ENCODE measurements at places on chromosomes 7 and 10.
A peak's percentile ranks its signal among the peaks of the same experiment; 100 is the strongest.

- no peak for DNase-seq
Observed at GRCh38 chr10:61135276-61135721, 191.3 kb upstream of the RHOBTB1 start.

- DNase-seq: no peak
Observed at GRCh38 chr7:86965727-86966120, 93.7 kb downstream of the ELAPOR2 start.

DNA sequence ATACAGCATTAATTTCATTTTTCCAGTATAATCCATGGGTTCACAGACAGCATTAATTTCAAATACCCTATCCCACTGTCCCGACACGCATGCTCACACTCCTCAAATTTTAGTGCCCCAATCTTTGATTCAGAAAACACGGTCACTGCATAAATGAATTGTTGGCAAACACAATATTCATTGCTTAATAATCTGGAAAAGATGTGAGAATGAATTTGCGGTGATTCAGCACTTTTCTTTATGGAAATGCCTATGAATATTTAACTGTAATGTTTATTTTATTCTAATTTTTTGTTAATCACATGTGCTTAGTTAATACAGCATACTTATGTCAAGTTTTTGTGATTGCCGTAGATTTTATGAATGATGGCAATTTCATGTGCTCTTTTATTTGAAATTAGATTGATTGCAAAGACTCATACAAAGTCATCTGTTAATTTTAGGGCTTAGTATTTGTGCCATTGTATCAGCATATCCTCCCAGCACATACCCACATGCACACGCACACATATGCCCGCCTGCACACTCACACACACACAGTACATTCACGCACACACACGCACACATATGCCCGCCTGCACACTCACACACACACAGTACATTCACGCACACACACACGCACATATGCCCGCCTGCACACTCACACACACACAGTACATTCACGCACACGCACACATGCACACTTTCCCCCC is 35.1 kb downstream of the MACROH2A2 start:
- DNase-seq: no peak

GRCh38 chr10:88880282-88881076 is 434 bp downstream of the STAMBPL1 start:
- DNase-seq: peak; percentile 65

DNA sequence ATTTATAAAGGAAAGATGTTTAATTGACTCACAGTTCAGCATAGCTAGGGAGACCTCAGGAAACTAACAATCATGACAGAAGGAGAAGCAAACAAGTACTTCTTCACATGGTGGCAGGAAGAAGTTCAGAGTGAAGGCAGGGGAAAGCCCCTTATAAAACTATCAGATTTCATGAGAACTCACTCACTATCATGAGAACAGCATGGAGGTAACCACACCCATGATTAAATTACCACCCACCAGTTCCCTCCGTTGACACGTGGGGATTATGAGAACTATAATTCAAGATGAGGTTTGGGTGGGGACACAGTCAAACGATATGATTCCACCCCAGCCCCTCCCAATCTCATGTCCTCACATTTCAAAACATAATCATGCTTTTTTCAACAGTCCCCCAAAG is 124.2 kb upstream of the PCGF5 start:
- no peak for DNase-seq

DNA sequence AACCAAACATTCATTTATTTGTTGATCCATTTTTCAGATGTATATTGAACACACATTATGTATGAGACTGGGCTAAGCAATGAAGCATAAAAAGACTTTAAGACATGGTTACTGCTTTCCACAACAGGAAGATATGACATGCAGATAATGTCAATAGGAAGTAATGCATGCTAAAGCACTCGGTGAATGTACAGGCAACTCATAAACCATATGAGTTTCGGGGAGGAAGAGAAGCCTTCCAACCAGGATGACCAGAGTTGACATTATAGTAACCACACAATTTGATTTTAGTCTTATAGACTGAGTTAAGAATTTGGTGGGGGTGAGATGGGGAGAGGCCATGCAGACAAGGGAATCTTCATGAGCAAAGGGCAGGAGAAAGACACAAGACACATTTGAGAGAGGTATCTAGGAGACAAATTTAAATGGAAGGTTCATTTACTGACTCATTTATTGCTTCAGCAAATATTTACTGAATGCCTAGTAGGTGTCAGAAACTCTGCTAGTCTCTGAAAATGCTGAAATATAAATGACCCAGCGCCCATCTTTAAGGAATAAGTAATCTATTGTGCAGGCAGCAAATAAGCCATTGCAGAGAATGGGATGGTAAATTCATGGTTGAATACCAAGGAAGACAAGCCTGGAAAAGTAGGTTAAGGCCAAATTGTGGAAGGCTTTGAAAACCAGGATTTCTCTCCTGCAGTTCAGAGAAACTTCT is 19.0 kb upstream of the SLK start:
- no peak for DNase-seq

DNA sequence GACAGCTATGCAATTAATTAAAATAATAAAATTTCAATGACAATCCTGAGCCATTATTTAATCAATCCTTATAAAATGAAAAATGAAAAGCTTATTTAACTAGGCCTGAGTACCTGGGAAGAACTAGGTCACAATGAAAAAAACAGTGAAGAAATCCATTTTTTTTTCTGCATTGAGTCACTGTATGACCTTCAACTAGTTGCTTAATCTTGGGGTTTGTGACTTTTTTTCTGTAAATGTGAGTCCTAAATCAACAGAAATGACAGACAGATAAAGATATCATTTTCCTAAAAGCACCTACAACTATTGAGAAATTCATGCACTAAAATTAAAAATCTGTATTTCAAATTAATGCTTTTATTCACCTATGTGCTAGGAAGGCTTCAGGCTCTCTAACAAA is 96.8 kb downstream of the TMEM26 start:
- no peak for DNase-seq

- DNase-seq: no peak
Observed at GRCh38 chr10:37473906-37474305, 348.5 kb downstream of the ANKRD30A start.

DNA sequence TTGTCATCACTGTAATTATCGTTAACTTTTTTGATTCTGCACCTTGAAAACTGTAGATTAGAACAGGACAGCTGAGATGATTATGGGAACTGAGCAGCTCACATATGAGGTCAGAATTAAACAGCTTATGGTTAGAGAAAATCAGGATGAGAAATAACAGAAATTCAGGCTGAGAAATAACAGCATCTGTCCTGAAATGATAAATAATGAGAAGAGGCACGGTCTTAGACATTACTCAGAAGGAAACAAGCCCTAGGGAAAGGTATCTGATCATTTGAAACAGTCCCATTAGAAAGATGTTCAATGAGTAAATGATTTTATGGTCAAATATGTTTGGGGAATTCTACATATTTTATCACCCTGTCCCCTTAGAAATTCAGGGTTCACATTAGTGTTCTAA is 65.6 kb upstream of the PCGF5 start:
- DNase-seq: no peak

GRCh38 chr7:11923376-11923930 is 91.5 kb upstream of the THSD7A start:
- DNase-seq: no peak

Measured in activated gamma-delta T cell treated with Interleukin-2 at 50 U/mL for 16 hours (primary cell).